ENCODE measurements at places on chromosomes 5 and 9.

DNA sequence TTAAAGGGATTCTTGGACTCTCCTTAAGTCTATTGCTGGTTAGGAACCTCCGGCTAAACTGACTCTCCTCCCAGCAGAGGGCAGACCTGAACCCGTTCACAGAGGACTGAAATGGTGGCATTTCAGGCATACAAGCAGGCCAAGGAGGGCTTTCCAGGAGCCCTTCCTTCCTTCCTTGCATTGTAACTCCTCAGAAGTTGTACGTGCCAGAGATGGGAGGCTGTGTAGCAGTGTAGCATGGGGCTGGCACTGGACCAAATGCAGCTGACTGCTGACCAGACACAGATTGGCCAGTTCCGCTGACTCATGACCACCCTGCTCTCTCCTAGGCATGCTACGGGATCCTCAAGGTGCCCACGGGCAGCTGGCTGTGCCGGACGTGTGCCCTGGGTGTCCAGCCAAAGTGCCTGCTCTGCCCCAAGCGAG lies 36.4 kb downstream of the JADE2 start:
- peak; percentile 30 for DNase-seq

GRCh38 chr5:432928-433791 lies 9.8 kb upstream of the EXOC3 start:
- DNase-seq = no peak

- DNase-seq = no peak
Observed at GRCh38 chr9:8605096-8605495, 805.5 kb upstream of the DMAC1 start.

DNA sequence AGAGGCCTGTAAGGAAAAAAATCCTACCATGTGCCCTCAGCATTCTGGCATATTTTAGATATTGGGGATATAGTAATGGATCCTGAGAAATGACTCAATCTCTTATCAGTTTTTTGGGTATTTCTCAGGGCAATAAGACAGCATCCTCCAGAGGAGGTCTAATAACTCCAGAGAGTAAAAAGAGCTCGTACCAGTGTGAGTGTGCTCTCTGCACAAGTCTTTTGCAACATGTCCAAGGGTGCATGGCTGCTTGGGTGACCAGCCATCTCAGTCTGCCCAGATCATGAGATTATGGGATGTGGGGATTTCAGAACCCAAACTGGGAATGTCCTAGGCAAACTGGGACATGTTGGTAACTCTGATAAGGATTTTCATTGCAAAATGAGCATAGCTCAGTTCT lies 15.3 kb downstream of the ASPN start:
- no peak for DNase-seq

DNA sequence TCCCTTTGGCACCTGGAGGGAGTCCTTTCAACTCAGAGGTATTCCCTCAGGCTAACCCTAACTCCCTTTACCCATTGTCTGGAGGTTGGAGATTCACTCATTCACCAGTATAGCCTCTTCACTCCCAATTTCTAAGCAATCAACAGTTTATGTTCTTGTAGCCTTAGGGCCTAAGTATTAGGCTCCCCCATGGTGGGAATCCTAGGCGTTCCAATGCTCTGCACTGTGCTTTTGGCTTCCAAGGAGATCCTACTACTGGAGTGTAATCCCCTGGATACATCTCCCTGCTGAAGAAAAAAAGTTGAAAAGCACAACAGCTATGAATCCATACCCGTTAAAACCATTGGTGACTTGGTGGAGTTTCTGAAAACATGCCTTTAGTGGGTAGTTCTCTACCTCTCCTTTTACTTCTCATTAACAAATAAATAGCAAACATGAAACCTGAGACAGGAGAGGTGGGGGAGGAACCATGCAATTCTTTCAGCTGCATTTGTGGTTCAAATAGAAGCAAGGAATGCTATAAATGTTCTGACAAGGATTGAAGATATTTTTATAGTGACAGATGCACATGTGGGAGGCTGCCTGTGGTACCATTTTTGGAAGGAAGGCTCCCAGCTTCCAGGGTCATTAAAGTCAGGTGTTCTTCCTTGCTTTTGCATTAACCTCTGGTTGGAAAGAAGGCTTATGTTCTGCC lies 397.1 kb downstream of the DMAC1 start:
- DNase-seq = peak; percentile 37

GRCh38 chr5:143714629-143715028 lies 97.3 kb upstream of the HMHB1 start:
- DNase-seq = no peak

DNA sequence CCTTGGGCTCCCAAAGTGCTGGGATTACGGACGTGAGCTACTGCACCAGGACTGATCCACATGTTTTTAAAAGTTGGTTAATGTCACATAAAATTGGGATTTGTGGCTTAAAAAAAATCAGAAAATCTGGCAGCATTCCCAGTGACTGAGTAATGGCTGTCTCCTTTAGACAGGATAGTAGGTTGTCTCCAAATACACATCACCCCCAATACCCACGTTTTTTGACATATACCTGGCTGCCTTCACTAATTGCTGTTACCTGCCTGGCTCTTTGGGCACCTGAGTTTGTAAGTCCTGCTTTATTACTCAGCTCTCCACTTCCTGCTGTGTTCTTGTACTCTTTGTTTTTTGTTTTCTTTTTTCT lies 84.8 kb downstream of the KDM4C start:
- peak; percentile 58 for DNase-seq

GRCh38 chr5:116650544-116650943 lies 75.9 kb upstream of the SEMA6A start:
- DNase-seq = no peak

DNA sequence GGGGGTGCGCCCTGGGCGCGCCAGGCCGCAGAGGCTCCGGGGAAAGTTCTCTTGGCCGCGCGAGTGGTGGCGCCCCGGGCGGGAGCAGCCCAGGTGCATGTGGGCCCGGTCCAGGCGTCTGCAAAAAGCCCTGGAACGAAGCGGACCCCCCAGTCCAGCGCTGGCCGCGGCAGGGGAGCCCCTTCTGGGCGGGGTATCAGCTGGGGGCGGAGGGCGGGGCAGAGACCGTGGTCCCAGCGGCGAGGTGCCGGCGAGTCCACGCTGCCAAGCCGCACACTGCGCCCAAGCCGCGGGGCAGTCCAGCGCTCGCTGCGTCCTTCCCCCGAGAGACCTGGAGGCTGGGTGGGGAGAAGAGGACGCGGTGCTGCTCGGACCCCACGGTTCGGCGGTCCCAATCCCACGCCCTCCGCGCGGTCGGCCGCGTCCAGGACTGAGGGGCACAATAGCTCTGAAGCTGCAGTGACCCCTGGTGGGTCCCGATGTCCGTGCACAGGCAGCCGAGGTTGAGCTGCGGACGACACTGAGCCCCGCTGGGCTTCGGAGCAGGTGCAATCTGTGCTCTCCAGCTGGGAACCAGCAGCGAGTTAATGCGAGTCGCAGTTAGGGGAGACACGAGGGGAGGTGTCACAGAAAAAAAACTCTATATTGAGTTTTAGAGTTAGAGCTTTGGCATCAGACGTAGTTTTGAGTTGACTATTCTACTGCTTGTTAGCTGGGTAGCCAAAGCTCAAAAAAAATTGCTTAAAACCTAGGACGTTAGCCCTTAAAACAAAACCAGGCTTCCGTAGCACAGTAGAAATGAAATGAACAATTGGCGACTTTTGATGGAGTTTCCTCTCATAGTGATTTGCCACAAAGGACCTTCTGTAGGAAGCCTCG lies 1.1 kb upstream of the EPB41L4A start:
- peak; percentile 38 for DNase-seq

DNA sequence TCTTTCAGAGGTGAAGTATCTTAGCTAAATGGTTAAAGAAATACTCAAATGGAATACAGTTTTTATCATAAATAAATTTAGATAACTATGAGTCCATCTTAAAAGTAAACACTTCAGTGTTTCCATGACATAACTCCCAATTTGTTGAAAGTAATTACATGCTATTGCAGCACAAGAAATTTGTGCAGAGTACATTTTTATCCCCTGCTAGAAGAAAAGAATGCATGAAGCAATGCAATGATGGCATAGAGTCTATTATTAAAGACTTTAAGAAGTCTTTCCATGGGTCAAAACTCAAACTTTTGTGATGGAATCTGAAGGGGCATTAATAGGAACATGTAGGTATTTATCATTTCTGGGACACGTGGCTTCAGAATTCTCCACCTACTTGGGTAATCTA lies 106.6 kb upstream of the DPYSL3 start:
- DNase-seq = no peak

DNA sequence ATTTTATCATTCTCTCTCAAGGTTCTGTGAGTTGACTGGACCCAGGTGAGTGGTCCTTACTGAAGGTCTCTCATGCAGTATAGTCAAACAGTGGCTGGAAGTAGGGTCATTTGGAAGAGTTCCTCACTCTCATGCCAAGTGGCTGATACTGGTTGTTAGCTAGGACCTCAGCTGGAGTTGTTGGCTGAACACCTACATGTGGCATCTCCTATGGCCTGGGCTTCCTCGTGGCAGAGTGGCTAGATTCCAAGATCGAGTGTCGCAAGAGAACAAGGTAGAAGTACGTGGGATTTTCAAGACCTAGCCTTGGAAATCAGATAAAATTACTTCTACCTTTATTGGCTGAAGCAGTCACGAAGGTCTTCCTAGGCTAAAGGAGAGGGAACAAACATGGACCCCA lies 7.6 kb downstream of the SLC31A2 start:
- DNase-seq = no peak

- DNase-seq = no peak
Observed at GRCh38 chr5:5078009-5078897, 61.9 kb upstream of the ADAMTS16 start.

- DNase-seq = peak; percentile 63
Observed at GRCh38 chr5:91038180-91038808, 344.8 kb downstream of the ARRDC3 start.

- no peak for DNase-seq
Observed at GRCh38 chr5:146005723-146006122, 69.3 kb downstream of the SH3RF2 start.

DNA sequence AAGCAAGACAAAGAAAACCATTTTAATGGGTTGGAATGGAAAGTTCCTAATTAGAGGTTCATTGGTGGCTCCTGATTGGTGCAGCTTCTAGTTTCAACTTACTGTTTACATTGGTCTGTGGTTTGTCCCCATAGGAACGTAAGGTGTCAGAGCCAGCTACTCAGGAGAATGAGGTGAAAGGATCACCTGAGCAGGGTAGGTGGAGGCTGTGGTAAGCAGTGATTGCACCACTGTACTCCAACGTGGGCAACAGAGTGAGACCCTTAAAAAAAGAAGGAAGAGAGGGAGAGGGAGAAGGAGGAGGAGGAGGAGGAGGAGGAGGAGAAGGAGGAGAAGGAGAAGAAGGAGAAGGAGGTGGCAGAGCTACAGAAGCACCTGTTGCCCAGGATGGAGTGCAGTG lies 30.4 kb downstream of the KCNIP1 start:
- no peak for DNase-seq

DNA sequence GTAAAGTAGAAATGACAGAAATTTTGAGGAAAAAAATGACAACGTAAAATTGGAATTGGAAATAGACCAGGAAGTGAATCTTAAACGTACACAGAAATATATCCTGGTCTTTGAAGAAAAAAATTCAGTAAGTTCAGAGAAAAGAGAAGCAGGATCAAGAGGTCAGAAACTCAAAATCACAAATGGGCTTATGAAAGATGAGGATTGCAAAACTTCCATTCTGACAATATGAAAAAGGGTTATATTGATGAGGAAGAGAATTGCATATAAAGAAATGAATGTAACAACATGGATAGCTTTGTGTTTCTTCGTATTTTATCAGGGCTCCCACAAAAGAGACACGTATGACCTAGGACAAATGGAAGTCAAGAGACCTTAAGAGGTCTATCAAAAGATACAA lies 58.1 kb downstream of the OXCT1 start:
- DNase-seq = no peak

- no peak for DNase-seq
Observed at GRCh38 chr9:123865226-123866000, 64.5 kb downstream of the DENND1A start.

GRCh38 chr5:175377816-175378215 lies 66.2 kb downstream of the DRD1 start:
- DNase-seq = peak; percentile 17

GRCh38 chr9:108322326-108323098 lies 533.3 kb downstream of the ACTL7B start:
- no peak for DNase-seq

DNA sequence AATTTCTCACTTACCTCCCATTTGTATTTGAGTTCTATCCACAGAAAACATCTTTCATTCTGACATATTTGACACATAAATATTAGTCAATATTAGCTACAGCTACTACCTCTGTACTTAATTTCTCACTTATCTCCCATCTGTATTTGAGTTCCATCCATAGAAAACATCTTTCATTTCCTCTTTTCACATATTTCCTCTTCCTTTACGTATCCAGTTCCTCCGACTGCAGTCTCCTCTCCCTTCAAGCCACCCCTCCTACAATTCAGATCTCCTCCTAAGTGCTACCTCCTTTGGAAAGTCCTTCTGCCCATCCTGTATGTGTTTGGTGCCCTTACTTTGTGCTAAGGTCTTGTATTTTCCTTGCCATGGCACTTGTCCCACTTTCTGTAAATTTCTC lies 1.6 kb downstream of the SREK1IP1 start:
- DNase-seq = no peak

DNA sequence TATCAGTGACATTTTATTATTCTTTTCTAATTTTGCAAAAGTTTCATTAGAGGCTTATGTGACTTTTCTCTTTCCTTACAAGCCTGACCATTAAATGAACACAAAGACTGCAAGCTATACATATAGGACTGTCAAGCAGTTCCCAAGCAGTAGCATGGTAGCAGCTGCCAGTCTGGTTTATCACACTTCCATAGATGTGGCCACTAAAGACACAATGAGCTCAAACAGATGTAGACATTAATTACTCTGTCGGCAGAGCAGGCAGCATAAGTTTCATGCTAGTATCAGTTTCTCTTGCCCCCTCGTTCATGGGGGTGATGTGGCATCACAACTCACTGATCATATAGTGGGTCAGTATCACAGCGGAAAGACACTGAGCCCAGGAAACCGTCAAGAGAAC lies 89.5 kb downstream of the CDH10 start:
- no peak for DNase-seq

DNA sequence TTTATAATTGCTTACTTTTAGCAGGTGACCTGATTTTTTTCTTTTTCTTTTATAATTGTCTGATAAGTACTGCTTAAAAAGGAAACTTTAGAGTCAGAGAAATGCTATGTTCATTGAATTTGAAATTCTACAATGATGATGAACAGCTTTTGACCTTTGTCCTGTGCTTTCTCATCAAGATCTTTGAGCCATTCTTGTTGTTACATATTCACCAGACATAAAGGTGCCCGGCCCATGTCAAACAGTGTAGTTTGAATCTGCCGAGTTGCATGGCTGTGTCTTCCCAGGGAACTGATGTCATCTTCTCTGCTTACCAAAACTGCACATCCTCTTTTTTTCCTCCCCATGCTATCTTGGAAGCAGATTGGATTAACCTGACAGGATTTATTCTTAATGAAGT lies 163.6 kb downstream of the LRRC70 start:
- no peak for DNase-seq
